ENCODE measurements at places on chromosomes 6 and 20. TPM values are rescaled to one million over a fixed set of nuclear protein-coding genes. Genes with fewer than 3 reads are reported as not detected.

The SDCBP2 gene
- 107 TPM for total RNA-seq

GRCh38 chr20:5100684-5101347 is 18.9 kb downstream of the PCNA start:
- peak; percentile 88 for ATAC-seq

The ELOVL5 gene
- 33.1 TPM for total RNA-seq

The PLN gene
- 1.5 TPM for total RNA-seq

The KIF25 gene
- total RNA-seq, result not detected

- ATAC-seq, result no peak
Measured at GRCh38 chr6:160071805-160072690, 49.6 kb upstream of the SLC22A1 start.

The LRRN4 gene
- total RNA-seq, result not detected

GRCh38 chr6:167648501-167649278 is 178.0 kb upstream of the AFDN start:
- no peak for ATAC-seq

DNA sequence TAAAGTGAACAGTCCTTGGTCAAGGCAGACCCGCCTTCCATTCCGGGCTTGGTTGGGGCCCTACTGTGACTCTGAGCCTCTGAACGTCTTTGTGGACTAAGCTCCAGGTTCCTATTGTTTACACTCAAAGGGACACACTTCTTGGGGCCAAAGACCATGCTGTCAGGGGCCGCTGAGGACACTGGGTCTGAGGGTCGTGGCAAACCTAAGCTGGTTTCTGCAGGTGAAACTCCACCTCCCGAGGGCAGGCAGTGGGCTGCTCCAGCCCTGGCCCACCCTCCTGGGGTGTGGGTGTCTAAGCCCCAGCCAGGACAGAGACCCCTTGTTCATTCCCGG is 43.1 kb downstream of the DSTN start:
- ATAC-seq, result no peak

- ATAC-seq, result no peak
Measured at GRCh38 chr20:47370850-47371782, 14.6 kb upstream of the ZMYND8 start.

DNA sequence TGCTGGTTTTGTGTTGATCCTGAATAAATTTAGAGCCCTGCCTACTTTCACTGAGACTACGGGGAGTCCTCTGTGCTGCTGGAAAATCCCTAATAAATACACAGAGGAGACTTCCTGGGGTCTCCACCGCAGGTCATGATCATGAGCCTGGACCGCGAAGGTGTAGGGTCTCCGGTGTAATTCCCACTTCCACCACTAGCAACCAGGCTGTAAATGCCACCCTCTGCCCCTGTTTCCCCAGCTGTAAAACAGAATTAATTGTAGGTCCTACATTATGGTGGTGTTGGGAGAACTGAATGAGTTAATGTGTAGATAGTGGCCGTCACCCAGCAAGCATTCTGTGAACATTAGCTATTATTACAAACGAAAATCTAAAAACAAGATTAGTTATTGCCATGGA is 191.6 kb upstream of the THBS2 start:
- no peak for ATAC-seq

The ANKEF1 gene
- total RNA-seq, result 6.7 TPM

The FRS3 gene
- 2.2 TPM for total RNA-seq

The ENPP5 gene
- total RNA-seq, result 0.44 TPM

The PLCB1 gene
- total RNA-seq, result 2.7 TPM

- ATAC-seq, result peak; percentile 40
Measured at GRCh38 chr20:33843854-33844253, 32.7 kb downstream of the CHMP4B start.

DNA sequence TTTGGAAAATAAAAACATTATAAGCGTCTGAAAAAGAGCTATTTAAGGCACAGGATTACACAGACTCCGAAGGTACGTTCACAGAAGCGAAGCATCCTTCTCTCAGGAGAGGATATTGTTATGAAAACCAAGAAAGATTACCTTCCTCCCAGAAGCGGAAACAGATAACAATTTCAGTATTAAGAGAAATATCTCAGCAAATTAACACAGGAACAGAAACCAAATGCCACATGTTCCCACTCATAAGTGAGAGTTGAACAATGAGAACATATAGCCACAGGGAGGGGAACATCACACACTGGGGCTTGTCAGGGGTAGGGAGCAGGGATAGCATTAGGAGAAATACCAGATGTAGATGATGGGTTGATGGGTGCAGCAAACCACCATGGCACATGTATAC is 109.7 kb downstream of the CDK19 start:
- no peak for ATAC-seq

DNA sequence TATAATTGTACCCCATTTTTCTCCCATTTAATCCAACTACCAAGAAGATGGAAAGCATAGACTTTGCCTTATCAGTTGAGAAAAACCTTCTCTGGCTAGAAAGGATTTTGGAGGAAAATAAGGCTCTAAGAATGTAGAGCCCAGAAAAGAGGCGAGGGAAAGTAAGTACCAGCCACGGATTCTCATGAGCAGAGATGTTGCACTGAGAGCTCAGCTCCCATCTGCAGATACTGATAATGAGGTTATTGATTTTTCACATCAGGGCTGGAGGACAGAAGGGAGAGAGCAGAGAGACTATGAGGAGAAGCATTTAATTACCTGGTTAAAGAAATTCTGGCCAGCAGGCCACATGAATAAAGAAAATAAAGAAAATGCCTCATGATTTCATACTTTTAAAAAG is 104.4 kb upstream of the FAM184A start:
- no peak for ATAC-seq

All from esophagus mucosa (tissue), 1 donor.